Stimulated activated CD8-positive, alpha-beta memory T cell treated with anti-CD3 and anti-CD28 coated beads, Interleukin-7, amount 100 ng/mL, for 24 hours (primary cell): ENCODE measurements at places on chromosomes 3 and 15.

GRCh38 chr15:22839046-22839695 is 705 bp downstream of the NIPA2 start:
- no peak for DNase-seq

GRCh38 chr3:22935040-22935439 is 268.1 kb upstream of the UBE2E2 start:
- no peak for DNase-seq

DNA sequence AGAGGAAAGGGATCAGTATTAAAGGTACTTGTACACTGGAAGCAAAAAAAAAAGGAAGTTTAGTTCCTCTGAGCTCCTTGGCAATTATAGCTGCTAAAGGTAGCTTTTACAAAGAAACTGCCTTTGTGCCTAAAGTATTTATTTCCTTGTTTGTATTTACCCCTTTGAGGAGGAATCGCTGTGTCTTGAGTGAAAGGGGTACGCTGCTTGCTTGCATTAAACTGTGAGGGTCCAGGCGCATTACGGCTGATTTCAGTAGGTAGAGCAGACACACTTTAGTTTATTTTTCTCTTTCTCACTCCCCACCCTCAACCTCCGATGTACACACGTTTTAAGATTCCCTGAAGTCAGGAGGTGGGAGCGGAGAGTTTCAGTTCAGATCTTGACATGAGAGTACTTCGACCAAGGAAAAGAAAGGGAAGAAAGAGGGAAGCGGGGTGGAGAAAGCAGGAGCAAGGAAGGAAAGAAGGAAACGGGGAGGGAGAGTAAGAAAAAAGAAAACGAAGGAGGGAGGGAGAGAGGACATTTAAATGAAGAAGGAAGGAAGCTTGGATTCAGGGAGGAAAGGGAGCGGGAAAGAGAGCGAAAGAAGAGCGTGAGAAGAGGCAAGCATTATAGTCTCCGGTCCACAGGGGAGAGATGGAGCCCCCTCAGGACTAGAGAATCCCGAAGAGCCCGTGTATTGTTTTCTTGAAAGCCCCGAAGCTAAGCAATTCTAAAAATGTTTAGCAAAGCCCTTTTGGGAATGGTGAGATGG is 1.2 kb upstream of the MME start:
- DNase-seq, result no peak

DNA sequence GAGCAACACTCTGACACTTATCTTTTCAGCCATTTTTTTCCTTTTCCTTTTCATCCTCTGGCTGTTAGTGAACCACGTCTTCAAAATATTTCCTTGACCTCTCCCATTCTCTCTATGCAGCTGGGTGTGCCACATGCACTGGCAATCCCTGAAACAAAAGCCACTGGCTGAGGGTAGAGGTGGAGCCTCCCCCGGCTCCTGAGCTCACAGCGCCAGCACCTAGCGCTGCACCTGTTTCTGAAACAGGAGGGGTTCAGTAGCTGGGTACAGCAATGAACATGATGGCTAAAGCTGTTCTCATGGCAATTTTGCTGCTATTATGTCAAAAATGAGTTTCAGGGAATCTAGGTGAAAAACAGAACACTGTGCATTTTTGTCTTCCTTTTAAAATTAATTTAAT is 314.7 kb upstream of the ATP10A start:
- DNase-seq, result no peak

GRCh38 chr3:69409011-69409410 is 23.1 kb upstream of the FRMD4B start:
- DNase-seq, result no peak

DNA sequence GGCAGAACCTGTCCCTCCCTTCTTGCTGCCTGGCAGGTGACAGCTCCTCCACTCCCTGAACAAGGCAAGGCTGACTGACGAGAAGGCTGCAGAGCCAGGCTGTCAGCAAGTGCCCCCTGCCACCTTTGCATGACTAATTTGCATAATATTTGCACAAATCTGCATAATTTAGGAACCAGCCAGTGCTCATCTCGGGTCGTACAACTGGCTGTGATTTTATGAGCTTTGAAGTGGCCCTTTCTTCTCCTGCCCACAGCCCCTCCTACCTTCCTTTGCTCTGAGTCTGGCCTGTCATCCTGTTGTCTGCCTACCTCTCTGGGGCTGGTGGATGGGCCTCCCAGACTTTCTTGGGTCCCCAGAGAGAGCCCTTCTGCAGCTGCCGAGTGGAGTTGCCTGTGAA is 58.9 kb downstream of the LINGO1 start:
- DNase-seq, result no peak

DNA sequence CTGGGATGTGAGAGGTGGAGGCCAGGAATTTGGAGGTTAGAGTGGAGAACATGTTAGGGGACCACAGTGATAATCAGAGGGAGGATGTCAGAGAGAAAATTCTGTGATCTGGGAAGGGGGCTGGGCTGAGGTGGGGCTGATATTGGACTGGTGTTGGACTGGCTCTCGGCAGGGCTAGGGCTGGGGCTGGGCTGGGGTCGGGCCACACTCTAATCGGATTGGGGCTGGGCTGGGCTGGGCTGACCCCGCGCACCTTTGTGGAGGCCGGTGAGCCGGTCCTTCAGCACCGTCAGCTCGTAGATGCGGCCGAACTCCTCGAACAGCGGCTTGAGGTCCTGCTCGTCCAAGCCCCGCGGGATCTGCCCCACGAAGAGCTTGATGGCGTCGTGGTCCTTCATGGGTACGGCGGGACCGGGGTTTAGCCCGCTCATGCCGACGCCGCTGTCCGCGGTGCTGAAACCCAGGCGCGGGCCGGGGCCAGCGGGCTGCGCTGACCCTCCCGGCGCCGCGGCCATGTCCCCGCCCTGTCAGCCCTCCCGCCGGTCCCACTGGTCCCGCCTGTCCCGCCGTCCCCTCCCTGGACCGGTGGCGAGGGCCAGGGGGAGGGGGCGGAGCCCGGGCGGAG is 485 bp downstream of the CELF6 start:
- no peak for DNase-seq

DNA sequence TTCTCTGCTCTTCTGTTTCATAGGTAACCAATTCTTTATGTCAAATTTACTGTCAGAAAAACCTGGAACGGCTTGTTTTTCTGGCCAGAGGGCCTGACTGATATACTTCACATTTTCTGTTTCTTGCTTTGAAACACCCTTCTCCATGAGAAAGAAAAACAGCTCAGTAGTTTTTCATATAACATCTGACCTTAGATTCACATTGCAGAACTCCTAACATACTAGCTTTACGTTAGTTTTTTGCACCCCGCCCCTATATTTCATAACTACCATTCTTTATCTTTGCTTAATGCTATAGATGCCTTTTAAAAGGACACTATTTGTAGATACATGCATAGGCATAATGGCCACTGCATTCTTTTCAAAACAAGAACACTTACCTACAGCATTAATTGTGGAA is 83.9 kb upstream of the TSC22D2 start:
- no peak for DNase-seq

DNA sequence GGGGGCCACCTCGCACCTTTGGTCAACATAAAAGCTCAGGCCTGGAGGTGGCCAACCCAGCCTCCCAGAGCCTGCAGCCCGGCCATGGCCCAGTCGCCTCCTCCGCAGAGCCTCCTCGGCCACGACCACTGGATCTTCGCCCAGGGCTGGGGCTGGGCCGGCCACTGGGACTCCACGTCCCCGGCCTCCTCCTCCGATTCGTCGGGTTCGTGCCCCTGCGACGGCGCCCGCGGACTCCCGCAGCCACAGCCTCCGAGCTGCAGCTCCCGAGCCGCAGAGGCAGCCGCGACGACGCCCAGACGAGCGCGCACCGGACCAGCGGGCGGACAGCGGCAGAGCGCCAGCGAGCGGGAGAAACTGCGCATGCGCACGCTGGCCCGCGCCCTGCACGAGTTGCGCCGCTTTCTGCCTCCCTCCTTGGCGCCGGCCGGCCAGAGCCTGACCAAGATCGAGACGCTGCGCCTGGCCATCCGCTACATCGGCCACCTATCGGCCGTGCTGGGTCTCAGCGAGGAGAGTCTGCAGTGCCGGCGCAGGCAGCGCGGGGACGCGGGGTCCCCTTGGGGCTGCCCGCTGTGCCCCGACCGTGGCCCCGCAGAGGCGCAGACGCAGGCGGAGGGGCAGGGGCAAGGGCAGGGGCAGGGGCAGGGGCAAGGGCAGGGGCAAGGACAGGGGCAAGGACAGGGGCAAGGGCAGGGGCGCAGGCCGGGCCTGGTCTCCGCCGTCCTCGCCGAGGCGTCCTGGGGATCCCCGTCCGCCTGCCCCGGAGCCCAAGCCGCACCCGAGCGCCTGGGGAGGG is at the start of gene MESP2:
Gene MESP2 (plus strand): TSS at position 59 of the 799 bp plus-strand sequence. CDS start 26 bp downstream, at position 85.
- DNase-seq, result peak; percentile 14

GRCh38 chr3:119258915-119259314 is 18.2 kb upstream of the B4GALT4 start:
- no peak for DNase-seq
